ENCODE measurements at places on chromosomes 12 and 14. TPM values are rescaled to one million over a fixed set of nuclear protein-coding genes. Genes with fewer than 3 reads are reported as not detected.
A peak's percentile ranks its signal among the peaks of the same experiment; 100 is the strongest.

DNA sequence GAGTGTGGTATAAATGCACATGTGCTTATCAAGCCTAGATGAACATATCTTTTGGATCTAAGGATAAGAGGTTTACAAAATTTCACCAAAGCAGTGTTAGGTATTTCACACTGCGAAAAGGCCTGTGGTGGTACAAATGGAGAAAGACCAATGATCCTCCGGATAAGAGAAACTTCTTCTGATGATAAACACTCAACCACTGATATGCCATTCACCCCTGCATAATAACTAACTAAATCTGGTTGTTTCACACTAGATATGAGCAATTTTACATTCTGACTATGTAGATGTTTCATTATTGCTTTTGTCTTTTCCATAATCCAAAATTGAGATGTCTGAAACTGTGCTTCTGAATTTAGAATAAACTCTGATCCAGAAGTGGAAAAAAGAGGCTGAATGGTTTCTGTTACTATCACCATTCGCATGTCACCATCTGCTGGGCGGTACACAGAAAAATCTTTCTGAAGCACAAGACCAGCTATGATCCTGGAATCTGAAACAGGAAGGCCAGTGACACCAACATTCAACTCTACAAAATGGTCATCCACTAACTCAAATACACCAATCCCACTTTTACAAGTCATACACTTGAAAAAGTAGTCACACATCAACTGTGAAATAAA is 1.3 kb downstream of the BBS10 start:
- no peaks in the 10 kb centered on the region for H3K27me3 ChIP-seq
- H3K4me1 ChIP-seq, result peaks cover 39% of the 10 kb centered on the region
- DNase-seq, result peak; percentile 55
- H3K36me3 ChIP-seq, result no peaks in the 10 kb centered on the region
- peak overlapping the region; percentile 47 for H3K4me3 ChIP-seq

- H3K4me1 ChIP-seq, result peaks cover 45% of the 10 kb centered on the region
- no peaks in the 10 kb centered on the region for H3K27me3 ChIP-seq
- peak overlapping the region; percentile 92 for H3K27ac ChIP-seq
- no peak overlapping the region for H3K4me3 ChIP-seq
- H3K36me3 ChIP-seq, result peaks cover 34% of the 10 kb centered on the region
These were observed 5.2 kb downstream of the NFKBIA start for GRCh38 chr14:35399083-35399937.

GRCh38 chr12:93018610-93019009 is 89.5 kb upstream of the EEA1 start:
- no peak overlapping the region for H3K4me3 ChIP-seq
- no peak overlapping the region for H3K27ac ChIP-seq
- H3K36me3 ChIP-seq, result no peaks in the 10 kb centered on the region
- no peaks in the 10 kb centered on the region for H3K4me1 ChIP-seq
- H3K27me3 ChIP-seq, result no peaks in the 10 kb centered on the region
- no peak for DNase-seq

DNA sequence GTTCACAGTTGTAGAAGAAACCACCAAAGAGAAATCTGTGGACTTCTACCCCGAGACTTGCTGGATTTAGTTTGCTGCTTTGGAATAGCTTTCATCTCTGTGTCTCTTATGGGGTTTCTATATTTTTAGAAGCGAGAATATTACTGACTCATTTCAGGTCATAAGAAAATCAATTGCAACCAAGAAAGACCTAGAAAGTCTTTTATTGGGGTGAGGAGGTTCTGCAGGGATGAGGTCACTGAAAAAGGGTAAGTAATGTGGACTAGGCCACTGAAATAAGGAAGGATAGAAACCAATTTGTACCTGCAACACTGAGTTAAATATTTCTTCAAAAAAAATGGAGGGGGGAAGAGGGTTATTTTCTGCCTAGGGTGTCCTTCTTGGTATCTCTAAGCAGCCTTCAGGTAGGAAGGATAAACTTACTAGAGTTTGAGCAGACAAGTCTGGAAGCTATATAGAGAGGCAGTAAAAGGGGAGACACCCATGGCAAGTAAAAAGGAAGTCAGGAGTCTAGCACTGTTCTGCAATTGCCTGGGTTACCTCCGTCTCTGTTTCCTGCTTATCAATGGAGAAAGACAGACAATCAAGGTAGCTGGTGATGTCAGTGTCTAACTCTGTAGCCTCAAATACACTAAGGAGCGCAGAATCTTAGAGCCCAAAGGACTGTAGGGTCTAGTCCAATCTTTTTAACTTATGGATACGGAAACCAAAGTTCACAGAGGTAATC is 19.6 kb upstream of the KERA start:
- no peak overlapping the region for H3K4me3 ChIP-seq
- no peaks in the 10 kb centered on the region for H3K4me1 ChIP-seq
- no peaks in the 10 kb centered on the region for H3K36me3 ChIP-seq

GRCh38 chr12:69885658-69886057 is 60.6 kb downstream of the MYRFL start:
- no peaks in the 10 kb centered on the region for H3K36me3 ChIP-seq
- no peak overlapping the region for H3K27ac ChIP-seq
- no peak overlapping the region for H3K4me3 ChIP-seq
- DNase-seq, result no peak
- no peaks in the 10 kb centered on the region for H3K27me3 ChIP-seq
- H3K4me1 ChIP-seq, result no peaks in the 10 kb centered on the region

GRCh38 chr12:93139028-93139665 is 210.1 kb upstream of the EEA1 start:
- H3K36me3 ChIP-seq, result no peaks in the 10 kb centered on the region
- H3K27me3 ChIP-seq, result no peaks in the 10 kb centered on the region
- no peak for DNase-seq
- no peak overlapping the region for H3K4me3 ChIP-seq
- no peaks in the 10 kb centered on the region for H3K4me1 ChIP-seq

GRCh38 chr12:20314328-20314727 is 54.0 kb upstream of the PDE3A start:
- H3K27ac ChIP-seq, result no peak overlapping the region
- no peak for DNase-seq
- H3K36me3 ChIP-seq, result no peaks in the 10 kb centered on the region
- no peaks in the 10 kb centered on the region for H3K27me3 ChIP-seq
- H3K4me3 ChIP-seq, result no peak overlapping the region

GRCh38 chr14:99481745-99482099 is 513 bp downstream of the CCNK start:
- no peaks in the 10 kb centered on the region for H3K36me3 ChIP-seq
- DNase-seq, result no peak
- peak overlapping the region; percentile 95 for H3K27ac ChIP-seq
- H3K4me3 ChIP-seq, result peak overlapping the region; percentile 97

DNA sequence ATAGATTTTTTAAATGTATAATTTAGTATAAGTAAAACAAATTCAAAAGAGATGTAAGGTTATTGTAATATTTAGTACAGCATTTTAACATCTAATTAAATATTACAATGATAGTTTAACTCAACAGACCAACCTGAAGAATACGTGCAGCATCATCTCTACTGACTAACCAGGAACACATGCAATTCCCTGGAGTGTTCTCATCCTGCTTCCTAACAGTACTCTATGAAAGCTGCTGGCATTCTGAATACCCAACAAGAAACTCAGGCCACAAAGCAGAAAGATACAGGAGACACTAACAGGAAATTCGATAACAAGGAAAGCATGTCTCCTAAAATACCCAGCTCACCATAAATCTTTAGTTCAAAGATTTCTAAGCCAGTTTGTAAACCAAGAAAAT is 58.3 kb downstream of the CEP83 start:
- no peak overlapping the region for H3K4me3 ChIP-seq
- H3K27me3 ChIP-seq, result no peaks in the 10 kb centered on the region
- no peak overlapping the region for H3K27ac ChIP-seq
- DNase-seq, result no peak
- no peaks in the 10 kb centered on the region for H3K36me3 ChIP-seq

- peak; percentile 28 for DNase-seq
- H3K36me3 ChIP-seq, result no peaks in the 10 kb centered on the region
- H3K27ac ChIP-seq, result peak within 1 kb of the TSS; percentile 75
- peak within 1 kb of the TSS; percentile 44 for H3K4me3 ChIP-seq
These were observed at the start of gene WSCD2 for GRCh38 chr12:108129017-108129812. Gene WSCD2, plus strand, starts transcription at chr12:108129288. Its CDS starts 66,545 bp downstream, at chr12:108195833.

GRCh38 chr14:93199031-93199430 is 7.8 kb downstream of the GON7 start:
- no peak for DNase-seq
- no peak overlapping the region for H3K27ac ChIP-seq
- H3K27me3 ChIP-seq, result no peaks in the 10 kb centered on the region
- H3K4me1 ChIP-seq, result no peaks in the 10 kb centered on the region
- no peak overlapping the region for H3K4me3 ChIP-seq

- peaks cover 21% of the 10 kb centered on the region for H3K4me1 ChIP-seq
- no peak for DNase-seq
- peak overlapping the region; percentile 32 for H3K27ac ChIP-seq
- H3K4me3 ChIP-seq, result no peak overlapping the region
- no peaks in the 10 kb centered on the region for H3K27me3 ChIP-seq
These were observed 2.9 kb upstream of the RAB35 start for GRCh38 chr12:120119271-120119973.

- no peaks in the 10 kb centered on the region for H3K27me3 ChIP-seq
- H3K36me3 ChIP-seq, result no peaks in the 10 kb centered on the region
- H3K4me3 ChIP-seq, result no peak overlapping the region
- no peak overlapping the region for H3K27ac ChIP-seq
These were observed 349.9 kb downstream of the ETNK1 start for GRCh38 chr12:22974865-22975264.

- H3K4me3 ChIP-seq, result no peak overlapping the region
- no peaks in the 10 kb centered on the region for H3K27me3 ChIP-seq
- H3K36me3 ChIP-seq, result no peaks in the 10 kb centered on the region
- no peak for DNase-seq
- no peaks in the 10 kb centered on the region for H3K4me1 ChIP-seq
These were observed 1020.6 kb downstream of the SLC16A7 start for GRCh38 chr12:60616400-60616799.

GRCh38 chr12:48075832-48076231 is 30.0 kb downstream of the SENP1 start:
- no peak overlapping the region for H3K27ac ChIP-seq
- H3K36me3 ChIP-seq, result peaks cover 4% of the 10 kb centered on the region
- no peaks in the 10 kb centered on the region for H3K27me3 ChIP-seq
- H3K4me1 ChIP-seq, result no peaks in the 10 kb centered on the region
- DNase-seq, result no peak

DNA sequence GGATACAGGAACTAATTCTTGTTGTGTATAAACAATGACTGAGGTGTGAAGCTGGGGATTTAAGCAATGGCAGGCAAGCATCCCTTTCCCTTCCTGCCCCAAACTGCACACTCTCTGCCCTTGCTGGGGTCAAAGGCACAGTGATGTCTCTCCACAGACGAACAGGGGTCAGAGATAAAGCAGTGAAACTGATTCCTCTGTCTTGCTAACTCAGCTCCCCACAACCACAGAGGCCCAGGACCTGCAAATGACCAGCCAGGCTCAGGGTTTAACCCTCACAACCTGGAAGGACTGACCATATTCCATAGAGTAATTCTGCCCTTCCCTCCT is 67.2 kb downstream of the CCDC88C start:
- no peak for DNase-seq
- H3K36me3 ChIP-seq, result no peaks in the 10 kb centered on the region
- no peaks in the 10 kb centered on the region for H3K4me1 ChIP-seq
- H3K4me3 ChIP-seq, result no peak overlapping the region
- H3K27me3 ChIP-seq, result no peaks in the 10 kb centered on the region

DNA sequence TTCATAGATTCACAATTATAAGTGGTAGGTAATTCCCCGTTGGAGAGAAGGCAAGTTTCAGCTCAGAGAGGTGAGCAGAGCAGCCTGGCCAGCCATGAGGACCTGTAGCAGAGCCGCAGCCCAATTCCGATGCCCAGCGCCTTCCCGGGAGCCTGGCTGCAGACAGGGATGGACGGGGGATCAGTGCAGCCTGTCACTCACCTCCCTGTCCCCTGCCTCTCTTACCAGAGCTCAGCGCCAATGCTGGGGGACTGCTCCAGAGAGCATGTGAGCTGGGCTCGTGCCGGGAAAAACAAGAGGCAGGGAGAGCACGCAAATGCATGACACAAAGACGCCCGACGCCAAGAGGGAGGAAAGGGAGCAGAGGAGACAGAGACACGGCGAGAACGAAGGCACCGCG is 231.9 kb downstream of the BCL11B start:
- H3K27ac ChIP-seq, result no peak overlapping the region
- H3K4me1 ChIP-seq, result no peaks in the 10 kb centered on the region
- no peak for DNase-seq
- no peak overlapping the region for H3K4me3 ChIP-seq

Gene MYO1H
- not detected for total RNA-seq

Gene CD163
- total RNA-seq, result 271 TPM

Gene MTA1
- total RNA-seq, result 92.9 TPM

Gene BIN2
- total RNA-seq, result 2.8 TPM

Gene MYF5
- not detected for total RNA-seq

Gene HOXC4
- 8.1 TPM for total RNA-seq

Measured in tibial nerve (tissue), 4 donors.